ENCODE measurements at places on chromosomes 7 and 10.
A peak's percentile ranks its signal among the peaks of the same experiment; 100 is the strongest.

- no peak for DNase-seq
These were observed 103.6 kb downstream of the AHR start for GRCh38 chr7:17401791-17402627.

DNA sequence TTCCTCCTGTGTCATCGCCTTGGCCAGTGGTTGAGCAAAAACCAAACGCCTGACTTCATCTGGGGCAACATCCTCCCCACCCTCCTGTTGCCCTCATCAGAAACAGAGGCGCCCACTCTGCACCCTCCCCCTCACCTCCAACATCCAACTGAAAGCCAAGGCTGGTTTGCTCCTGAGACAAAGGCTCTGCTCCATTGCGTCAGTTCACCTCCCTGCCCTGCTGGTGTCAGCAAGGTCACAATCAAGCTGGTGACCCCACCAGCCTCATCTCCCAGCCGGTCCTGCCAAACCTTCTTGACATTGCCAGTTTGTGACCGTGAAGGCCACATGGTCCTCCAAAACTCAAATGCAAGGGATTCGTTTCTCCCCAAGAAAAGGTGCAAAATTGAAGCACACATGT, 131.7 kb upstream of the ADAM12 start:
- no peak for DNase-seq

DNA sequence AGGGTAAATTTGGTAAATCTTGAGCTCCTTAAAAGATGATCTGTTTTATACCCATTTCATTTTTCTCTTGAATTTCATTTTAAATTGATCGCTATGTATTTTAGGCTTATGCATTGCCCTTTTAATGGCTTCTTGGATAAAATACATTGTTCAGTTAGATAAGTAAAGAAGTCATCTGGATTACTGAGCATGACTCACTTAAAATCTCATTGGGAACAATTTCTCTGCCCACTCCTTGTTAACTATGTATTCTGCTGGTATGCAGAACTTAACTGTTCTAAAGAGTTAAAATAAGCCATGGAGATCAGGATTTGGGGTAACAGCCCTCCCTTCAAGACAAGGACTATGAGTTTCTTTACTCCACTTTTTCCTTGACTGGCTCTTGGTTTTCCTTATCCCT, 134.2 kb downstream of the SND1 start:
- no peak for DNase-seq

DNA sequence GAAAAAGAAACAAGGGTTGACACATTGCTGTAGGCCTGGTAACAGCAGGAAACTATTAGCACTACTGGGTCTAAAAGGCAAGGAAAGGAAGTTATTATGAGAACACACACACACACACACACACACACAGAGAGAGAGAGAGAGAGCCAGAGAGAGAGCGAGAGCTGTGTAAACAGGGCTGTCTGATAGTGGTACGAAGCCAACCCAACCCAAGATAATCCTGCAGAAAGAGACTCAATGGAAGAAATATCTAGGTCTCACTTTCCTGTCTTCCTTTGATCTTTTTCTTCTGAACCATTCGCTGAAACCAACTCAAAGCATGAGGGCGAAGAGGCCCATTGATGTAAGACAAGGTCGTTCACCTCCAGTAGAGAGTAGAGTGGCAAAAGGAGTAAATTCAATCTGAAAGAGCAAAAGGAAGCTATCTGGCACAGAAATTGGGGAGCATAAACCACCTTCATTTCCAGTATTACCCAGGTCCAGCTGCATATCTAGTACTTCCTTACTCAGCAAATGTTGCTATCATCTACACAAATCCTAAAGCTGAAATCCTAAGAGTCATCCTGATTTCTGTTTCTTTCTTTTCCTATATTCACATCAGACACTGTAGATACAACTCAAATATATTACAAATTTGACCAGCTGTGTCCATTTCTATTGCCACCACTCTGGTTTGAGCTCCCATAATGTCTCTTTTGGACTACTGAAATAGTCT, 110.2 kb downstream of the TMEM26 start:
- DNase-seq: no peak

GRCh38 chr7:139829775-139830117, 682 bp downstream of the TBXAS1 start:
- no peak for DNase-seq

- DNase-seq: no peak
These were observed 596.4 kb upstream of the GHITM start for GRCh38 chr10:83542774-83543411.

- DNase-seq: peak; percentile 43
These were observed 1.6 kb upstream of the IDI1 start for GRCh38 chr10:1050554-1050953.

- DNase-seq: no peak
These were observed 27.1 kb downstream of the SLF2 start for GRCh38 chr10:100939763-100940344.

DNA sequence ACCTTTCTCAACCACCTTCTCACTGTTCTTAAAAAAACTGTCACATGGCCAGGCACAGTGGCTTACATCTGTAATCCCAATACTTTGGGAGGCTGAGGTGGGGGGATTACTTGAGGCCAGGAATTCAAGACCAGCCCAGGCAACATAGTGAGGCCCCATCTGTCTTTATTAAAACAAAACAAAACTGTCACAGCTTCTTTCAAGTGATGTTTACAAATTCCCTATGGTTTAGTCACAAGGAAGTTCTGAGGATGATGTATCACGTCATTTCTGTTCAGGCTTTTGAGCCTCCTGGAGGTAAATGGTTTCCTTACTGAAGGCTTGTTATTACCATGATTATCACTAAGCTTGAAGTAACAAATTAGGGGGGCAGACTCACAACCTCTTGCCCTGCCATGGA, 186.2 kb downstream of the CFTR start:
- no peak for DNase-seq

DNA sequence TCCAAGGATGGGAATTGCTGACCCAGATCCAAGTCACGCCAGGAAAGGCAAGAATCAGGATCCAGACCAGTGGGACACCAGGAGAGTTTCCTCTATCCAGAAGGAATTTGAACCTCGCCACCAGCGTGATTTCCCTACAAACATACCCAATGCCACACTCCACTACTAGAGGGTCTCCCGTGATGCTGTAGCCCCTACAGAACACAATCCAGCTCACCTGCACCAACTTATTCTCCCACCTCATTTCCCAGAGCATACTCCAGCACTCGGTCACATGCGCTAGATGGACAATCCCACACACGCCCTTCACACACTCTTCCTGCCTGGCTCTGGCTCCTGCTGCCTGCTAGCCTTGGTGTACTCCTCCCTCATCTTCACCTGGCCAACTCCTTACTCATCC, 142.1 kb upstream of the PDE1C start:
- DNase-seq: no peak

DNA sequence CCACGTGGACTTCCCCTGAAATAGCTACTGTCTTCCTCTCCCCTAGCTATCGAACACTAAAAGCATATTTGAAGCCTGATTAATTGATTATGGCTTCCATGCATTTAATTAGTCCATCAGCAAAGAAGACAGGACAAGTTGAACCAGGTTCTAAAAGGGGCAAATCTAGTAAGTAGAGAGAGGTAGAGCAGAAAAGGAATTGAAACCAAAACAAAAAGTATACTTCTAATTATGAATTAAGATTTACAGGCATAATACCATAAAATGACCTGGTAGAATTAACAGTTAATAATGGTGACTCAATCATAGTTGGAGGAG, 393 bp upstream of the DNAJC1 start:
- DNase-seq: no peak

GRCh38 chr10:13340068-13340467, 8.0 kb downstream of the SEPHS1 start:
- DNase-seq: no peak

DNA sequence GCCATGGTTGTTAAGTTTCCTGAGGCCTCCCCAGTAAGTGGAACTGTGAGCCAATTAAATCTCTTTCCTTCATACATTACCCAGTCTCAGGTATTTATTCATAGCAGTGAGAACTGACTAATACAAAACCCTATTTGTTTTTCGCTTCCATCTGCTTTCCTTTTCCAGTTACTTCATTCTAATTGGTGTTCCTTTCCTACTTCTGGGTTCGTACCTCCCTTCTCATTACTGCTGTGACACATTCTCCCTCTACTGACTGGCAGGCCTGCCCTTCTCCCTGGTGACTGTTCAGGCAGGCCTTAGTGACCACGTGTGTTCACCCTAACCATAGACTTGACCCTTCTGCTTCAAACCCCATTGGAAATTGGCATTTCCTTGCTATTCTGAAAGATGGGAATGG, 37.7 kb downstream of the MTURN start:
- no peak for DNase-seq

GRCh38 chr7:68542831-68543230, 1055.4 kb upstream of the AUTS2 start:
- DNase-seq: no peak

GRCh38 chr7:26374647-26375373, 83.1 kb downstream of the SNX10 start:
- DNase-seq: no peak

DNA sequence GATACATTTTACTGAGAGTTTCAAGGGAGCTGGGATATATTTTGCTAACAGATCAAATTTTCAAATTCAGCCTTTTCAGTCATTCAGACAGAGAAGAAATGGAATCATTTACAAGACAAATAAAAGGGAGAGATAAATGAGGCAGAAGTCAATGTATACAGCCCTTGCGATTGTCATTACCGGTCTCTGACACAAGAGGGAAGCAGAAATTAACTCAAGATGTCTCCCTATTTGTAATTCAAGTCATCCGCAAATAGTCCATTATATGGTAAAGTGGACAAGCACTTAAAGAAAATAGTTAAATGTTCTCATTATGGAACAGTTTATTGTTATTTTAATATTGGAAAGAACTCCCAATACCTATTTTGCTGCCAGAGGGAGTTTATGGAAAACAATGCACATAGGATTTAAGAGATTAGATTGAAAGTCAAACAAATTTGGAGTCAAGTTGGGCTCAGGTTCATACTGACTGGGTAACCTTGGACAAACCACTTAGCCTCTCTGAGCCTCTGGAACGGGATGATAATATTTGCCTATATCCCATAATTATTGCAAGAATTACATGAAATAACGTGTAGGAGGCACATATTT, 89.3 kb upstream of the PRKCQ start:
- DNase-seq: no peak

DNA sequence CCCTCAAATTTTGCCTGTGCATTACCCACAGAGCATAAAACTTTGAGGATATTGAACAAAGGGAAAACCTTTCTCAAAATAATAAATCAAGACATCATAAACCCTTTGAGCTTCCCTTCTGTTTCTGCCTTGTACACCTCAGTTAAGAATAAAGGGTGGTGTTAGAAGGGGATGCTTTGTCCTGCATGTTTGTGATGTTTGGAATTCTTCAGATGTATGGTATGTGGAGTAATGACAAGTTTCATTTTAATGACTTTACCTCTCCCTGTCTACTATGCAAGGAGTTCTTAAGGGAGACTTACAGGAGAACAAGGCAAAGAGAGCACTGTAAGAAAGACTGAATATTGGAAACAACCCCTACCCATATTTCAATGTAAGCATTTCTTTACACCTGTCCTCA, 99.2 kb downstream of the HECW1 start:
- DNase-seq: no peak

GRCh38 chr7:89002981-89003956, 207.7 kb upstream of the TEX47 start:
- no peak for DNase-seq

GRCh38 chr7:16719699-16720098, 33.9 kb upstream of the TSPAN13 start:
- DNase-seq: no peak

DNA sequence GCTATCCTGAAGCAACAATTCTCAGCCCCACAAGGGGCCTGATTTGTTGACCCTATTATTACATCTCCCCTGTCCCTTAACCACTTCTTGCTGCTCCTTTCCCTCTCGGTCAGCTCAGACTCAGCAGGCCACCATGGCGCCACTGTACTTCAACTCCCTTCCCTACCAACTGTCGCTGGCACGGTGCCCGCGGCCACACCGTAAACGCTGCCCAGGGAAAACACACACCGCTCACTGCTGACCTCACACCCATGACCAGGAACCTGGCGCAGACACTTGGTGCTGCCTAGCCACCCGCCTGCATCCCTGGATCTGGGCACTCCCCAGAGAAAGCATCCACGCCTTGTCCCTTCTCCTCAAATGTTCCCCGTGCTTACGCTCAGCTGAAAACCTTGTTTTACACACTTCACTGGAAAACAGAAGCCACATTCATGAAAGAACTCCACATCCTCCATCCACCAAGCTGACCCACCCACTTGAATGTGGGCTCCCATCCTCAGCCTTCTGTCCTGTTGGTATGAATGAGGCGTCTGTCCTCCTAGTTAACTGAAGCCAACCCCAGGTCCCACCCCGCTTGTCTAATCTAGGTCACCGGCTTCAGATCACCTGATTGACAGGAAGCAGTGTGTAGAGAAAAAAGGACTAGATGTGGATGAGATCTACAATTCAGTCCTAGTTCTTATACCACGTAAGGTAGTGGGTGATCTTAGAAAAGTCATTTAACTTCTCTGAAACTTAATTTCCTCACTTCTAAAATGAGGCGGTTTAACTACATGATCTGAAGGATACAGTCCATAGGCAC, 28.5 kb upstream of the CRYGN start:
- no peak for DNase-seq

DNA sequence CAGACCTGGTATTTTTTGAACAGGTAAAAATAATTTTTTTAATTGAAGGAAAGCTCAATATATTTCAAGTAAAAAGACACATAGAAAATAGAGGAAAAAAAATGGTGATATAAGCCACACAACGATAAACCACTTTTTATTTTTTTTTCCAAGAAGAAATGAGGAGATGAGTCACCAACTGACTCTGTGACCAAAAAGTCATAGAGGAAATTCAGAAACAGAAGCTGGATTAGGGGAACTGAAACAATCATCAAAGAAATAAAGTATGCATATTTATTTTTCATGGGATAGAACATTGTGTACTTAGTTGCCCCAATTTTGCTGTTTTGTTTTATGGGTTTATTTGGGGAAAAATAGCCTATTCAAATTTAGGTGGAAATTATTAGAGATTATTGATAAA, 176.8 kb upstream of the AGR3 start:
- DNase-seq: no peak

- DNase-seq: no peak
These were observed 31.5 kb downstream of the CUL1 start for GRCh38 chr7:148729984-148730733.

GRCh38 chr7:154953006-154953684, 49.8 kb downstream of the PAXIP1 start:
- peak; percentile 71 for DNase-seq

DNA sequence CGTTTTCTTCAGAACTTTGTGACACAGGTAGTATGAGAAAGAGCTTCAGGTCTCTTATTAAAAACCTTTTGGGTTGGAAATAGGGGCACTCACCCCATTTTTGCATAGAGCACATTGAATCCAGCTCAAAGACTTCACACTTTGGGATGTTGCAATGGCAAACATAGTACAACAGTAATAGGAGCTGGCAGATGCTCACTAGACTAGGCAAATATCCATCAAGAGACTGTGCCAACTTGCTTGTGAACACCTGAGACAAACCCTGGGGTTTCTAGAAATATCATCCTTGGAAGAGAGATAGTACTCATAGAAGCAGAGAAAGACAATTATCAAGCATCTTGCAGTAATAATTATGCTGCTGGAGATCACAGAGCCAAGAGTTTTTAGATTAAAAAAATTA, 280.0 kb downstream of the CACNA2D1 start:
- DNase-seq: no peak

GRCh38 chr7:133436014-133436428, 183.1 kb downstream of the EXOC4 start:
- DNase-seq: no peak
